ENCODE measurements at places on chromosomes 16 and 17.

- DNase-seq, result peak; percentile 95
These were observed 32.7 kb downstream of the CDK5RAP3 start for GRCh38 chr17:48003417-48004151.

DNA sequence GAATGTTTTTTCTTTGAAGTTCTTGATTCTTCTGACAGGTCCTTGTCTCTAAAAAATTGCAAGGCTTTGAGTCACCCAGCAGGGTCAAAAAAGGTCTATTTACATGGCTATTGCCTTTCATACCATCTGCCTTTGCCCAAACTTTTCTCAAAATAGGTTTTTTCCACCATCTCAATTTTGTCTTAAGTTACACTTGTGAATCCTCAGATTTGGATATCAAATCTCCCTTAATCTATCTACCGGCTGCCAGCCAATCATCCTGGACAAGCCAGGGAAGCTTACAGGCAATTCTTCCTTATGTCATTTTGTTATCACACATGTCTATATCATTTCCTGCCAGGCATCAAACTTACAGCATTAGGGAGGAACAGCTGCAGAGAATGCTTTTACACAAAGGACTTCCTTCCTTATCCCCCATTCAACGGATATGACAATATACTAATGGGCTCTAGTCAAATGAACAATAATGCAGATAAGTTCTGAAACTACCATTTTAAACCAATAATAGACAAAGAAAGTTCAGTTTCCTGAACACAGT is 104.1 kb upstream of the CORO6 start:
- no peak for DNase-seq

DNA sequence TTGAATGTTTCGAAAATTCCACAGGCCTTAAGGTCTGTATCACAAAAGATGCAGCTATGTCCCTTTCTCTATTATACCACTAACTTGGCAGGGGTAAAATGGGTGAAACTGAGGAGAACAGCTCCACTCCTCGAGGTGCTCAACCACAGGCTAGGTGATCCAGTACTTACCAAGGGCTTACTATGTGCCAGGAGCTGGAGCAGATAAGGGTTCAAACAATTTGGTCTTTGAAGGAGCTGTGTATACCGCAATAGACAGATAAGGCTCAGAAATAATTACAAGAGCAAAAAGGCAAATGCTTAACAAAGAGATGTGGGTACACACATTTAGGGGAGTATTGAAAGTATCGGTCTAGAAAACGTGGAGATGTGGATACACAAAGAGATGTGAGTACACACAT is 1.5 kb downstream of the XPO6 start:
- no peak for DNase-seq

DNA sequence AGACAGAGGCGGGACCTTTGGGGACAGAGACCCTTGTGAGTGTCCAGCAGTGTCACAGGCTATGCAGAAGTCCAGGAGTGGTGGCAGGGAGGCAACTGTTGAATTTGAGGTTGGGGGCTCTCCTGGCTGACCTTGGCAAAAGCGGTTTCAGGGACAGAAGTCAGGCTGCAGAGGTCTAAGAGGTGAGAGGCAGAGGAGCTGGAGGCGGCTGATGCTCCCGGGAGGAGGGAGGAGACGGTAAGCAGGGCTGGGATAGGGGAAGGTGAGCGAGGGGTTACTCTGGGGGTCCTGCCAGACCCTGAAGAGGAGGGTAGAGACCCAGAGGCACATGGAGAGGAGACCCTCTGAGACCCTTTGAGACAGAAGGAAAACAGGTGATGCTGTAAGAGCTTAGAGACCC is 5.2 kb downstream of the EPOP start:
- no peak for DNase-seq

DNA sequence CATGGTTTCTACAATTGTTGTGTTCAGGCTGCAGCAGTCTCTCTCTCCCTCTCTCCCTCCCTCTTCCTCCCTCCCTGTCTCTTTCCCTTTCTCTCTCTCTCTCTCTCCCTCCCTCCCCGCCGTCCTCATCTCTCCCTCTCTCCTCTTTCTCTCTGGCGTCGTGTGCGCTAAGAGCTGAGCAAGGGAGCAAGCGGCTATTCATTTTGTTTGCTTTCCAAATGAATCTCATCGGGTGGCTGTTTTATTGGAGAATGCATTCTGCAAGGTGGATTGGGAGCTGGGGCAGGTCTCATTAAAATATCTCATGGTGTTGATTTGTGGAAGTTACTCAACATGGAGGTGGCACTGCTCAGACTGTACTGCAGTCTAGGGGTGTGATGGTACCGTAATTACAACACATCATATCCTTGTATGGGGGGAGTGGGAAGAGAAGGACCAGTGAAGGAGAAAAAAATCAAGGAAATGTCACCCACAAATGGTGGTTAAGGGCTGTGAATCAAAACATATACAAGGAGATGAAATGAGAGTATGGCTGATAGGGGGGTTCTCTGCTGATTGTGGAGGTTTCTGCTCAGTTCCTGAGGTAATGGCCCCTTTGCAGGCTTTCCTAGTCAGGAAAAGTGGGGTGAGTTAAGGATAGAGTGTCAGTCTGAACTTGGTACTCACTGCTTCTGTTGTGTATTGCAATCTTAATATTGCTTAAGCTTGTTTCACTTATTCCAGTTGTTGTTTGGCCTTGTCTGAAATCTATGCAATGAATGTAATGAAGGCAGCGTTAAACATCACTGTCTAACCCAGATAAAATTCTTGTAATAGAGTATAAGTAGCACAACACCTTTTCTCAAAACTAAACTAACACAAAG is 2.7 kb downstream of the MSL1 start:
- DNase-seq, result no peak

DNA sequence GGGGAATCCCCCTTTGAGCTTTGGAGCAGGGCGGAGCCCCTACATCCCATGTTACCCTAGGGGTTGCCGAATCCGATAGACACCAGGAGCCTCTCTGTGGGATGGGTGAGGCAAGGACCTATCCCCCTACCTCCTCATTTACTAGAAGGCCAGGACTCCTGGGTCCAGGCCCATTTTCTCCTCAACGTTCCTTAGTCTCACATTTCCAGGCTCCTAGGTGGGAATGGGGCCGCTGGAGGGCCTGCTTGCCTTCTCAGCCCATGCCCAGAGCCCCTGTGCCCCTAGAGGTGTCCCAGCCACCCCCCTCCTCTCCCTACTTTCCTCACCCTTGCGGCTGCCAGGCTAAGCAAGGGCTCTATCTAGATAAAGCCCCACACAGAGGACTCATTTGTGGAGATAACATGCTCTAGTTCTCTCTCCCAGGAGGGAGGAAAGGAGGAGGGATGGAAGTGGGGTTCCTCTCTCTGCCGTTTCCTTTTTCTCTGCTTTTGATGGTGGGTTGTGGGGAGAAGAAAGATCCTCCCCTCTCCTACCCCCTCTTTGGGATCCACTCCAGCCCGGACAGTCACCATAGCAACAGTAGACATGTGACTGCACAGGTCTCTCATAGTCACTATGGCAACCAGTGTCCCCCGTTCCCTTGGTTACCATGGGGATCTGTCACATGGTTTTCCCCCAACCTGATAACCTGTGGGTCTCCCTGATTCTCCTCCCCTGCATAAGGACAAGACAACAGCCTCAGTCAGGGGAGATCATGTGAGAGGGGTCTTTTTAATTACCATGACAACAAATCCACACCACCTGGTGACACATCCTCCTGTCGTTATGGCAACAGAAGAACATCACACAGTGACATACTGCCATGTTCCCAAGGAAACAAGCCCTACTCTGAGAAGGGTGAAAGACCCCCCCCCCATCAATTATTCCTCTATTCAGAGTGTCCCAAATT is 5.2 kb downstream of the CACNA1G start:
- DNase-seq, result peak; percentile 29

DNA sequence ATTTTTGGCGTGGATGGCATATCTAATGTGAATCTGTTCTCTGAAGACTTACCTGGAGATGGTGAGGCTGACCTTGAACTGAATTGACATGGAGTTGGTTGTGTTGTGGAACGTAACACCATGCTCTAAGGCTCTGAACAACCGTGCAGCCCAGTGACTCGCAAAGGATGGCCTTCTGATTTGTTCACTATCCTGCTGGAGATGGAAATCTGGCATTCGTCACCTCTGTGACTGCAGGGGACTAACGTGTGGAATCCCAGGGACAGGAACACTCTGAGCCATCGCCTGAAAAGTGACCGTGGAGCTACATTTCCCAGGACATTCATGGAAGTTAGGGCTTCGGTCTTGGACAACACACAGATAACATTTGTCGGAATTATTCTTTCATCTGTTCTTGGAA is 61.1 kb downstream of the BANP start:
- no peak for DNase-seq

- no peak for DNase-seq
These were observed 64.8 kb upstream of the DOC2B start for GRCh38 chr17:246226-246625.

GRCh38 chr17:9878786-9879525 is 26.1 kb downstream of the RCVRN start:
- DNase-seq, result no peak

GRCh38 chr17:79648181-79648831 is 37.5 kb upstream of the RBFOX3 start:
- DNase-seq, result no peak

GRCh38 chr17:78147315-78147998 is 1.3 kb downstream of the C17orf99 start:
- DNase-seq, result no peak

DNA sequence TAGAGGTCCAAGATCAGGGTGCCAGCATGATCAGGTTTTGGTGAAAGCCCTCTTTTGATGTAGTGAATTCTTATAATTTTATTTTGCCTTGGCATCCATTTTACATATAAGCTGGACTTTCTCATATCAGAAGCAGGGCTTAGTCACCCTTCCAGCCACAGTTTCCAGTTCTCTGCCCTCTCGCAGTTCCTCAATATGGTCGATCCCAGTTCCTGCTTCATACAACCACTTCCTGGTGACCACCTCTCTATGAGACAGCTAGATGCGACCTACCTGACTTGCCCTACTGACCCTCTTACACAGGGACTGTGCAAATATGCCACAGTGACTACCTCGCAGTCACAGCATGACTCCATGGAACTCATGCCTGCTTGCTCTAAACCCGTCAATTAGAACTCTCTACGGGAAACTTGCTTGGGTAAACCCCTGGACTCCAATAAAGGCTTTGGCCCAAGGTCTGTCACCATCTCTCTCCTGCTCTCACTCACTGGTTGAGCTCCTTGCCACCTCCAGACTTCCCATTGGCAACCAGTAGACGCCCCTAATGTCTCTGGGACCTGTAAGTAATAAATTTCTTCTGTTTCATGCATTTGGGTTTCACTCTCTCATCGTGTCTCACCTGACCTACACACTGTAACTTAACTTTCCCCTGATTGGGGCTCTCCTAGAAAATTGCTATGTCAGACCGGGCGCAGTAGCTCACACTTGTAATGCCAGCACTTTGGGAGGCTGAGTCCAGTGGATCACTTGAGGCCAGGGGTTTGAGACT is 21.4 kb downstream of the CD300LG start:
- DNase-seq, result no peak

- no peak for DNase-seq
These were observed 2.2 kb downstream of the NT5M start for GRCh38 chr17:17305281-17305801.

DNA sequence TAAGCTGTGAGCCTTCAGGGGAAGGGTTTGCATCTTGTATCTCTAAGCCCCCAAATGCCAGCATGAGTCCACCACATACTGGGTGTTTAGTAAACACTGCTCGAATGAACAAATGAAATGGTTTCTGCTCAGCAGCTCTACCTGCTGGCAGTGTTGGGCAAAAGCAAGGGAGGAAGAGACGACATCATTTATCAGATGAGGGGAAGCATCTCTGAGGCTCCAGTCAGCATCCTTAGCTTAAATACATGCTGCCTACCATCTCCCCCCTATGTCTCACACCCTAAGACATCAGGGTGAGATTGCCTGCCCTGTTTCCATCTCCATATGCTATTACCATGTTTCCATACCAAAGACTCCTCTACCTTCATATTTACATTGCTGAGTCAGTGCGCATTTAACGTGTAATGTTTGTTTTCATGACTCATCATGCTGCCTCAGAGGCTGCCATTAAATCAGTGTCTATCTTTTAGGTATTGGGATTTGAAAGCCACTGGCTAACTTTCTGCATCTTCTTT is 379.8 kb downstream of the UTP18 start:
- no peak for DNase-seq

- DNase-seq, result no peak
These were observed 717 bp downstream of the CYBA start for GRCh38 chr16:88649924-88650748.

GRCh38 chr16:88634141-88634993 is 4.0 kb upstream of the IL17C start:
- DNase-seq, result no peak

GRCh38 chr16:13333336-13333735 is 431.9 kb downstream of the SHISA9 start:
- DNase-seq, result no peak

DNA sequence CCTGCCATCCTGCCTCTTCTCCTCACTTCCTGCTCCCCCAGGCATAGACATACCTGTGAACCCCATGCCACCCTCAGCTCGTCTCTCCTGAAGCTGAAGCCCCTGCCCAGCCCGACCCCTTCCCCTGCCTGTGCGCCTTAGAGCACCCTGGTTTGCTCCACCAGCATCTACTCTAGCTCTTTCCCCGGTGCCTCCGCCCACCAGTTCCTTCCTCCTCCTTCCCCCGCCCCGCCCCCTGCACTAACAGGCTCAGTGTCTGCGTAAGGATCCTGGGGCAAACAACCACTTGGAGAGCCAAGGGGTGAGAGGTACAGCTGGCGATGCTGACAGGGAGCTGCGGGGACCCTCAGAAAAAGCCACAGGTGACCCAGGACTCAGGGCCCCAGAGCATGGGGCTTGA is 1.9 kb downstream of the GPR142 start:
- DNase-seq, result no peak

- DNase-seq, result no peak
These were observed 49.9 kb downstream of the ATP2C2 start for GRCh38 chr16:84418056-84418849.

DNA sequence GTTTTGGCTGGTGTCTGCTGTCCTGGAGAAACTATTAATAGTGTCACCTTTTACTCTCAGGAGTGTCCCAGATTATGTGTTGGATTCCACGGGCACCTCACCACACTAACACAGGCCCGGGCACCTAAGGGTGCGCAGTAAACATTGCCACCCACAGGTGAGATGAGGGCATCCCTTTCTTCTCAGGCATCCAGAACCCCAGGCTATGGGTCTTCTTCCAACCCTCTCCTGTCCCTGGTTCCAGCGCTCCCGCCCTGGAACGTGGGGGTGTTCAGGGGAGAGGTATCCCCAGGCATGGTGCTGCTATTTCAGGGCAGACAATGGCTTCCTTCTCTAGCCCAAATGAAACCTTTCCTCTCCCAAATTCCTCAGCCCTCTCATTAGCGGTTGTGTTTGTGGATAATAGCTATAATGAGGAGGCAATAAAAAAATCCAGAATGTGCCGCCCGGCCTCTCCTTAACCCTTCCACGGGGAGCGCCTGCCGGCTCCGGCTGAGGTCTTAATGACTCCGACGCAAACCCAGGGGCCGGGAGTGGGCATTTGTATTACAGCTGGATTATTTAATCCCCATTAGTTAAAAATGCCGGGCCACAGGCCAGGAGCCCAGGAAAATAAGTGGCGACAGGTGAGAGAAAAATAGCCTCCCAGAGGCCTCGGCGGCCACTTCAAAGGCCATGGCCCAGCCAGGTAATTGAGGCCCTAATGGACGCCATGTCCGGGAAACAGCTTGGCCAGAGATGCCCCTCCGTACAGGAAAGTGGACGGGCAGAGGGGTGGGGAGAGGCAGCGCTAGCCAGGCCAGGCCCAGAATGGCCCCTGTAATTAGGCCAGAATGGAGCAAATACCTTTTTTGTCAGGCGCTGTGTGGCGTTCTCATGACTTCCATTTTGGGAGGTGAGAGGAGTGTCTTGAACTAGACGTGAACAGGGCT is 102.8 kb downstream of the IRX5 start:
- no peak for DNase-seq

- DNase-seq, result no peak
These were observed 38.6 kb upstream of the TENT4B start for GRCh38 chr16:50114357-50115129.
